ENCODE measurements at places on chromosomes 4 and X. TPM values are rescaled to one million over a fixed set of nuclear protein-coding genes. Genes with fewer than 3 reads are reported as not detected.

- no peak overlapping the region for H3K27ac ChIP-seq
- no peaks in the 10 kb centered on the region for H3K4me1 ChIP-seq
- H3K36me3 ChIP-seq = no peaks in the 10 kb centered on the region
Observed at GRCh38 chrX:3252744-3253143, 93.7 kb downstream of the MXRA5 start.

- H3K4me3 ChIP-seq = no peak overlapping the region
- H3K27me3 ChIP-seq = no peaks in the 10 kb centered on the region
- no peaks in the 10 kb centered on the region for H3K36me3 ChIP-seq
- no peaks in the 10 kb centered on the region for H3K4me1 ChIP-seq
Observed at GRCh38 chr4:173834151-173834550, 304.1 kb upstream of the HAND2 start.

GRCh38 chr4:145503486-145504072 lies 21.9 kb downstream of the SMAD1 start:
- no peaks in the 10 kb centered on the region for H3K4me1 ChIP-seq
- DNase-seq = no peak
- H3K36me3 ChIP-seq = no peaks in the 10 kb centered on the region
- H3K27me3 ChIP-seq = no peaks in the 10 kb centered on the region
- no peak overlapping the region for H3K27ac ChIP-seq

GRCh38 chrX:110133735-110134370 lies 130.9 kb downstream of the TMEM164 start:
- H3K27ac ChIP-seq = no peak overlapping the region
- H3K27me3 ChIP-seq = no peaks in the 10 kb centered on the region
- H3K4me3 ChIP-seq = no peak overlapping the region
- no peaks in the 10 kb centered on the region for H3K4me1 ChIP-seq
- H3K36me3 ChIP-seq = no peaks in the 10 kb centered on the region

DNA sequence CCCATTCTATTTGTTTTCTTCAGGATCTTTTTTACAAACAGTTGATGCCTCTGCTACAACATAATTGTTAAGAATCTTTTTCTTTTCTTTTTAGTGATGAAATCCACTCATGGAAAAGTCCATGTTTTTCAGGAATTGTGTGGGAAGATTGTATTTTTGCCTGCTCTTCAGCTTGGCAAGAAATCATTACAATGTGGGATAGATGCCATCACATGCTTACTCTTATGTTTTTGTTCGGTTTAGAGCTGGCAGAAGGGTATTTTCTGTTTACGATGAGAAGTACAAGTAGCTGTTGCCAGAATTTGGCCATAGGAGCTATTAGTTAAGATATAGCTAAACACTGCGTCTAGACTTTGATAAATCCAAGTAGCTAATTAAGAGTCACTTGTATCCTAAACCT lies 2585.3 kb downstream of the ARAP2 start:
- H3K4me1 ChIP-seq = no peaks in the 10 kb centered on the region
- H3K36me3 ChIP-seq = no peaks in the 10 kb centered on the region
- H3K27me3 ChIP-seq = no peaks in the 10 kb centered on the region
- H3K27ac ChIP-seq = no peak overlapping the region

DNA sequence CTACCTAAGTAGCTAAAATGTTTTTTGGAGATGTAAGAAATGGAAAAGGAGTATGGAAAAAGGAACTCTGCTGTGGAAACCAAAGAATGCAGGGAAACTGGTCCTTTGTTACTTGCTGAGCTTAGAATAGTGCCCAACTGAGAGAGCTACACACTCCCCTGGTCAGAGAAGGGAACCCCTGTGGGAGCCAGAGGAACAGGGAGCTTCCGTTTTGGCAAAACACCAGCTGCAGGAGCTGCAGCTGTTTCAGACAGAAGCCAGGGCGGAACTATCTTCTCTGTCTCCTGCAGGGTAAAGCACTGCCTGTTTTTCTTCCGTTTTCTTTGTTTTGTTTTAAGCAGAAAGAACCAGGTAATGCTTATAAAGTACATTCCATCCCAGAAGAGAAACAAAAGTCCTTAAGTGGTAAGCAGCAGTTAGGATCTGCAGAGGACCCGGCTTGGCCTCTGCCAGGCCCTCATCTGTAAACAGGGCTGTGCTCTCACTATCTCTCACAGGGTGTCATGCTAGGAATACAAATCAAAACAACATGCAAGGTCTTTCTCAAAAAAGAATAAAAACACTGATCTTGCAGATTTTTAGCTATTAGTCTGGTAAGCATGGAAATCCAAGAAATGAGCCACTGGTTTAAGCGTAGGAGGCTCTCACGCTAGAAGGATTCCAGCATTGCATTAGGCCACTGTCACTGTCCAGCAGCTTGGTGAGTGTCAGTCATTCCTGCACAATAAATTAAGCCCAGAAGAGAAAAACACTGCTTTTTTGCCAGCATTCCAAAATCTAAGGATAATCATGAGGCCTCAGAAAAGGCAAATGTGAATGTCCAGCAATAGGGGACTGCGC lies 76.1 kb downstream of the CHST7 start:
- no peaks in the 10 kb centered on the region for H3K27me3 ChIP-seq
- no peak for DNase-seq
- H3K4me1 ChIP-seq = no peaks in the 10 kb centered on the region

Gene ABCG2
- total RNA-seq = 0.19 TPM

- H3K4me3 ChIP-seq = no peak overlapping the region
- H3K27me3 ChIP-seq = no peaks in the 10 kb centered on the region
- no peak for DNase-seq
- no peak overlapping the region for H3K27ac ChIP-seq
- peaks cover 12% of the 10 kb centered on the region for H3K4me1 ChIP-seq
Observed at GRCh38 chr4:123588631-123589241, 192.1 kb downstream of the SPRY1 start.

Gene GLOD5
- not detected for total RNA-seq

Gene YY2
- 1.9 TPM for total RNA-seq

- H3K4me1 ChIP-seq = no peaks in the 10 kb centered on the region
- no peak overlapping the region for H3K27ac ChIP-seq
- DNase-seq = no peak
- no peaks in the 10 kb centered on the region for H3K27me3 ChIP-seq
Observed at GRCh38 chr4:73852771-73853170, 325 bp upstream of the PF4V1 start.

Gene C4orf54
- not detected for total RNA-seq

Measured in natural killer cell (primary cell).